WTC11 (cell line): ENCODE measurements at places on chromosomes 12 and 14. TPM values are rescaled to one million over a fixed set of nuclear protein-coding genes. Genes with fewer than 3 reads are reported as not detected.

- peak overlapping the region; percentile 85 for H3K27ac ChIP-seq
- H3K4me1 ChIP-seq = peaks cover 80% of the 10 kb centered on the region
- H3K27me3 ChIP-seq = no peaks in the 10 kb centered on the region
- no peak overlapping the region; the same call in 1 of the 2 replicates for H3K4me3 ChIP-seq
- no peaks in the 10 kb centered on the region for H3K36me3 ChIP-seq
Observed at GRCh38 chr14:76918782-76919394, 92.7 kb downstream of the LRRC74A start.

KRT79 gene
- total RNA-seq = not detected in 3 replicates

DNA sequence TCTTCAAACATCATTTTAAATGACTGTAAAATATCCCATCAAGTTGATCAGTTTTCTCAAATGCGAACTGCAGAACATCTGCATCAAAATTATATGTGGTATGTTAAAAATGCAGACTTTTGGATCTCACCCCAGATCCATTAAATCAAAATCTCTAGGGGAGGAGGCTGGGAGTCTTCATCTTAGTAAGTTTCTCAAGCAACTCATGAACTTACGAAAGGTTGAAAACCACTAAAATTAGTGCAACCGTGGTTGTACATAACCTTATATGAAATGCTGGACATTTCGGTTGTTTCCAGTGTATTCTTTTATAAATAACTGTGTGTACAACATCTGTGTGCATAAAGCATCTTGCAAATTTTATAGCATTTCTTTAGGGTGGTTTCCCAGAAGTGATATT lies 39.2 kb downstream of the ZFP36L1 start:
- no peak for DNase-seq
- no peak overlapping the region for H3K27ac ChIP-seq
- no peak overlapping the region for H3K4me3 ChIP-seq
- H3K27me3 ChIP-seq = no peaks in the 10 kb centered on the region
- no peaks in the 10 kb centered on the region for H3K36me3 ChIP-seq

LRP1 gene
- total RNA-seq = 107 to 120 TPM (median 112 TPM) in 3 replicates

POLE2 gene
- total RNA-seq = 24.0 to 24.6 TPM (median 24.4 TPM) in 3 replicates

- DNase-seq = no peak
- H3K4me3 ChIP-seq = no peak overlapping the region
Observed at GRCh38 chr12:128951448-128951847, 98.2 kb downstream of the GLT1D1 start.

GRCh38 chr14:101497684-101498525 lies 63.4 kb upstream of the DIO3 start:
- no peak overlapping the region for H3K27ac ChIP-seq
- peaks cover 31% of the 10 kb centered on the region for H3K4me1 ChIP-seq
- DNase-seq = no peak
- H3K36me3 ChIP-seq = peaks cover 6% of the 10 kb centered on the region
- peaks cover 16% of the 10 kb centered on the region; the same call in 1 of the 2 replicates for H3K27me3 ChIP-seq

DNA sequence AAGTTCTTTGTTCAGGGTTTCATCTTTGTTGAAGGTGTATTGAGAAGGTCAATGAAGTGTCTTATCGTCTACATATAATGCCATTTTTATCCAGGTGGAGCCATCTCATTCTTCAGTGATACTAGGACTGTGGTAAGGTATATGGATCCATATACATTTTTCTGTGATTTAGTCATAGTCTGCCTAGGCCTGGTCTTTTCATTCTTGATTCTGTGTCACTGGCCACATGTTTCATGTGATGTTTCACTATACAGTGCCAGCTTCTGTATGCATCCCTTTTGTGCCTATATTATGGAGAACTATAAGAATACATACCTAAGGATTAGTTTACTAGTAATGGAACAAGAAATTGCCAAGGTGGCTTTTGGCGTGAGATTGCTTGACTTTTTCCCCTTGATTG lies 40.5 kb downstream of the VEZT start:
- no peak for DNase-seq
- H3K27me3 ChIP-seq = no peaks in the 10 kb centered on the region
- H3K4me1 ChIP-seq = peaks cover 31% of the 10 kb centered on the region
- 0 out of 2 replicates have a peak overlapping the region, but pooled peaks have one; percentile 28 for H3K27ac ChIP-seq
- no peak overlapping the region for H3K4me3 ChIP-seq

CAPZA3 gene
- total RNA-seq = not detected in 3 replicates

DNA sequence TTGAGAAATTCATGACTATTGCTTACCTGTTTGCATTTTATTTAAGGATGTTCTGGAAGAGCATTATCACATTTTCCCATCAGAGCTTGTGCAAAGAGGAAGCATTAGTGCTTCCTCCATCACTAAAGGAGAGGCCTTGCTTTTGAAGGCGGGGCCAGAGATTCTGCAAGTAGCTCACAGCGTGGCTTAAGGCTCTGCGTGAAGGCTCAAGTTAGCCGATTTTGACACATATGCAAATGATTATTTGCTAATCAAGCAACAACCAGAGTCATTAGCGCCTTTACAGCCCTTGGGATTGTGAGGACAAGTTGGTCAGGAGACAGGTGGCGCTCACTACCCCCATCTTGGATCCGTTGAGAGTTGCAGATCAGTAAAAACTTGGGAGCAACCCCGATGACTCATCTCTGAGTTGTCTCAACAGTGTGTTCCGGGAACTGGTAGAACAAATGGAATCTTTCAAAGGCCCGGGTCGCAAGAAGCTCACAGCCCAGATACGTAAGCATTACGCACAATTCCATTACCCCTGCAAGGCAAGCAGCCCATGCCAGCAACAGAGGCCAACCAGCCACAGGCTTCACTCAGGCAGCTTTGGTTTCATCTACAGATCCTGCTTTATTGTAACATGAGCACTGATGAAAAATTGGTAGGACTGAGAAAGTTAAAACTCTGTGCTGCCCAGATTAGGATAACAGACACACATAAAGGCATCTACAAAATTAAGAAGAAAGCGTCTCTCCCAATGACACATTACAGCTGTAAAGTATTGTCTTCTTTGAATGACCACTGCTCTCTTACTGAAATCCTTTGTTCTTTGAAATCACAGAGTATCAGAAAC lies 34.9 kb upstream of the SPTSSA start:
- H3K36me3 ChIP-seq = no peaks in the 10 kb centered on the region
- H3K4me3 ChIP-seq = no peak overlapping the region
- peaks cover 16% of the 10 kb centered on the region for H3K4me1 ChIP-seq
- H3K27me3 ChIP-seq = no peaks in the 10 kb centered on the region

DNA sequence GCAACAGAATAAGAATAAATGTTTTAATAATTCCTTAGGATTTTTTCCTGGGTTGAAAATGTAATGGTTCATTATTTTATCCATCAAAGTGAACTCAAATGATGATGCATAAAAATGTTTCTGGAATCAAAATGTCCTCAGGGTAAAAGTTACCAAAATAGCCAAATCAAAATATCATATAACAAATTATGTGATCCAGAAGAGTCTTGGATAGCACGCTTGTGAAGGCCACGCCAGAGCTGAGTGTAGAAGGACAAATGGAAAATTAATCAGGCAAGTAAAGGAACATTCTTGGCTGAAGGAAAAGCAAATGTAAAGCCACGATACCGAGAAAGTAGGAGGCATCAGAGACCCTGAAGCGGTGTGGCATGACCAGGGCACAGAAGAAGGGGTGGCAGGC lies 169.2 kb downstream of the CAPZA3 start:
- no peak overlapping the region for H3K27ac ChIP-seq
- no peak for DNase-seq
- peaks cover 6% of the 10 kb centered on the region; the same call in 1 of the 2 replicates for H3K36me3 ChIP-seq
- H3K27me3 ChIP-seq = no peaks in the 10 kb centered on the region
- no peak overlapping the region for H3K4me3 ChIP-seq

SERPINA10 gene
- 0.04 TPM in 1 of 3 replicates, not detected in the others for total RNA-seq

GRCh38 chr12:108360057-108360456 lies 20.9 kb upstream of the CMKLR1 start:
- H3K27me3 ChIP-seq = no peaks in the 10 kb centered on the region; the same call in 1 of the 2 replicates
- H3K36me3 ChIP-seq = no peaks in the 10 kb centered on the region
- H3K4me3 ChIP-seq = no peak overlapping the region
- peaks cover 19% of the 10 kb centered on the region for H3K4me1 ChIP-seq
- no peak overlapping the region for H3K27ac ChIP-seq

DNA sequence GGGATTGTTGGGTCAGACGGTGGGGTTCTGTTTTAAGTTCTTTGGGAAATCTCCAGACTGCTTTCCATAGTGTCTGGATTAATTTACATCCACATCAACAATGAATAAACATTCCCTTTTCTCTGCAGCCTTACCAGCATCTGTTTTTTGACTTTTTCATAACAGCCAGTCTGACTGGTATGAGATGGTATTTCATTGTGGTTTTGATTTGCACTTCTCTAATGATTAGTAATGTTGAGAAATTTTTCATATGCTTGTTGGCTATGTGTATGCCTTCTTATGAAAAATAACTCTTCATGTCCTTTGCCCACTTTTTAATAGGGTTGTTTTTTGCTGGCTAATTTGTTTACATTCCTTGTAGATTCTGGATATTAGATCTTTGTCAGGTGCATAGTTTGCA lies 140.8 kb upstream of the CNTN1 start:
- no peaks in the 10 kb centered on the region for H3K36me3 ChIP-seq
- no peaks in the 10 kb centered on the region for H3K27me3 ChIP-seq
- H3K4me3 ChIP-seq = no peak overlapping the region

- H3K27me3 ChIP-seq = no peaks in the 10 kb centered on the region
- peak; percentile 17 for DNase-seq
- no peak overlapping the region for H3K27ac ChIP-seq
- no peak overlapping the region for H3K4me3 ChIP-seq
- no peaks in the 10 kb centered on the region for H3K36me3 ChIP-seq
- H3K4me1 ChIP-seq = no peaks in the 10 kb centered on the region
Observed at GRCh38 chr14:41785696-41786095, 179.0 kb downstream of the LRFN5 start.

CFAP251 gene
- 2.9 to 3.1 TPM (median 3.0 TPM) in 3 replicates for total RNA-seq

LGR5 gene
- total RNA-seq = 0.09 to 0.55 TPM (median 0.17 TPM) in 3 replicates

DNA sequence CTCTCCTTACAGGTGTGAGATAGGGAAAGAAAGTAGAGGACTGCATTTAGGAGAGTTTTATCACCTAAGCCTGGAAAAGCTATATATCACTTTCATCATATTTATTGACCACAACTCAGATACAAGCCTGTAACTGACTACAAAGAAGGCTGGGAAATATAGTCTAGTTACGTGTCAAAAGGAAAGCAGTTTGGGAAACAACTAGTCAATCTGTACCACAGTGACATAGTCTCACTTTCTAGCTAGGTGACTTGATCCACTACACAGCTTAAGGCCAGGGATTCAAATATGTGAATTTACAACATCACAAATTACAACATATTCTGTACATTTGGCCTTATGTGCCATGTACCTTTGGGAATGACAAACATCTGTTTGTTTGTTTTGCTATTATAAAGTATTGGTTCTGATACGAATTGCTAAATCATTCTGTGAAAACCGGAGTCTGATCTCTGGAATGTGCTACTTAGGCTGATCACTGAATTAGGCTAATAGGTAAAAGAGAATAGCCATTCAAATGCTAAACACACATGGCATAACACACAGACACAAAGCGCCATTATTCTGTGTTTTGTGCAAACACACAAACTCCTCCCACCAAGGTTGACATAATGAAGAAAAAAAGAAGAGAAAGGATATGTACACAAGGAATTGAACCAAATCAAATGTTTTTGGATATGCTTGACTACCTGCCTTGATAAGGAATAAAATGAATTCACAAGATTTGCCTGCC lies 279.8 kb downstream of the DUSP6 start:
- H3K27ac ChIP-seq = peak overlapping the region; percentile 43; the same call in 1 of the 2 replicates
- H3K4me3 ChIP-seq = no peak overlapping the region
- no peak for DNase-seq
- H3K4me1 ChIP-seq = peaks cover 29% of the 10 kb centered on the region
- H3K36me3 ChIP-seq = no peaks in the 10 kb centered on the region

RIMKLB gene
- 106 to 109 TPM (median 107 TPM) in 3 replicates for total RNA-seq

DNA sequence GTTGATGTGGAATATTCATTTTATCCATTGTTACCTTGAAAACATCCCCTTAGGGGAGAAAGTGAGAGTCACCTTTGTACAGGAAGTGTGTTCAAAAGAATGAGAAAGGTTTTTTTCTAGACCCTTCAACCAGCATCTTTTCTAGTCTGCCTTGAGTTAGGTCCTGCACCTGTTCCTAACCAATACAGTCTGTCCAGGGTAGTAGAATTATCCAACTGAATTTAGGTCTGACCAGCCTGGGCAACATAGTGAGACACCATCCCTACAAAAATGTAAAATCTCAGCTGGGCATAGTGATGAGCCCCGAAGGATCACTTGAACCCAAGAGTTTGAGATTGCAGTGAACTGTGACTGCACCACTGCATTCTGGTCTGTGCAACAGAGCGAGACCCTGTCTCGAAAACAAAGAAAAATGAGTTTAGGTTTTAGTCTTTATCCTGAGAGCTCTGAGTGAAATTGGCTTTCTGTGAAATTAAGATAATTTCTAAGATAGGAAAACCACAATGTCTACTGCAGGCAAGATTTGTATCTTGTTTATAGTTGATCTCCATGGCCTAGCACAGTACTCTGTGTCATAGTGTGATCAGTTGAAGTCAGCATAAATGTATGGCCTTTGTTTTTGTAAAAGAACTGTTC lies 25.2 kb downstream of the ARHGAP5 start:
- H3K36me3 ChIP-seq = no peaks in the 10 kb centered on the region
- no peaks in the 10 kb centered on the region; the same call in 1 of the 2 replicates for H3K4me1 ChIP-seq
- DNase-seq = no peak
- H3K27me3 ChIP-seq = no peaks in the 10 kb centered on the region

DNA sequence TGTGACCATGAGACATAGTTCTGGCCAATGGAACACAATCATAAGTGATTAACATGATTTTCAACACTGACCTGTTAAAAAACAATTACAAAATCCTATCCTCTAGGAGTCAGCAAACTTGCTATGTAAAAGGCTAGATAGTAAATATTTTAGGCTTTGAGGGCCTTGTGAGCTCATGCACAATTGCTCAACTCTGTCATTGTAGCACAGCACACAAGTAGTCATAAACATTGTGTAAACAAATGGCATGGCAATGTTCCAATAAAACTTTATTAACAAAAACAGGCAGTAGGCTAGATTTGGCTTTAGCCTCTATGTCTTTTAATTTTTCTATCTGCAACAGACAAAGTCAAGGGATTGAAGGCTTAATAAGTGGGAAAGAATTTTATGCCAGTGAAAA lies 350.7 kb downstream of the C12orf50 start:
- H3K27ac ChIP-seq = no peak overlapping the region
- H3K4me3 ChIP-seq = no peak overlapping the region
- no peak for DNase-seq
- H3K4me1 ChIP-seq = no peaks in the 10 kb centered on the region

GALNT6 gene
- total RNA-seq = 11.0 to 18.3 TPM (median 11.2 TPM) in 3 replicates

ASCL1 gene
- 0.07 to 0.14 TPM (median 0.07 TPM) in 3 replicates for total RNA-seq

GLIPR1L2 gene
- 0.30 to 0.32 TPM in 2 of 3 replicates, not detected in the other for total RNA-seq

GRCh38 chr12:48694038-48694437 lies 12.0 kb upstream of the KANSL2 start:
- H3K4me3 ChIP-seq = no peak overlapping the region
- no peaks in the 10 kb centered on the region for H3K4me1 ChIP-seq
- peaks cover 59% of the 10 kb centered on the region for H3K36me3 ChIP-seq
- no peak for DNase-seq
- no peaks in the 10 kb centered on the region for H3K27me3 ChIP-seq
- H3K27ac ChIP-seq = no peak overlapping the region

PTGR2 gene
- 20.7 to 23.6 TPM (median 22.1 TPM) in 3 replicates for total RNA-seq

ACTN1 gene
- total RNA-seq = 196 to 198 TPM (median 197 TPM) in 3 replicates
